ENCODE measurements at places on chromosomes 16 and 17.
A peak's percentile ranks its signal among the peaks of the same experiment; 100 is the strongest.

DNA sequence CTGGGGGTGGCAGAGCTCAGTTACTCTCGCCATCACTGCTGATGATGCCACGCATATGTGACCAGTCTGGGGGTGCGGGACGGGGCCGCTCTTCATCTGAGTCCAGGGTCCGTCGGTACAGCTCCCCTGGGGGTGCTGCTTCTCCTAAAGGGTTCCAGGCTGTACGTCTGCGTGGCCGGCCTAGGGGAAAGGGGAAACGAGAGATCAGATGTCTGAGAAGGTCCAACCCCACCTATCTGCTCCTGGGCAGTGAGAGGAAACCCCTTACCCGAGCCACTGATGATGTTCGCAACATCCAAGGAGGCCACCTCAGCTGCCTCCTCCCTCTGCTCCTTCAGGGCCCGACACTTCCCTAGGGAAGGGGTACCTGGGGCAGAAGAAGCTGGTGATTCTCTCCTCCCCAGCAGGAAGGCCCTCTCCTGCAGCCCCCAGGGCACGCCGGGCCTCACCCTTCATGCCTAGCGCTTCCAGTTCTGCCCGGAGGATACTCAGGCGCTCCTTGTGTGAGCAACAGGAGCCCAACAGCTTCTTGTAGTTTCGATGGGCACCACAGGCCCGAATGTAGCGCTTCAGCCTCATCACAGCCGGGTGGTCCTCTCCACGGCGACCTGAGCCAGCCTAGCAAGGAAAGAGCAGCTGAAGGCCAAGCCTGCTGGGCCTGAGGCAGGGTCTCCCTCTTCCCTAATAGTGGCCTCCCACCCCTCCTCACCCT, 2.1 kb downstream of the HIRIP3 start:
- DNase-seq = no peak
- H3K27ac ChIP-seq = peak overlapping the region; percentile 96
- no peak overlapping the region for H3K4me3 ChIP-seq
- H3K4me1 ChIP-seq = peaks cover 4% of the 10 kb centered on the region
- peaks cover 5% of the 10 kb centered on the region for H3K36me3 ChIP-seq

- H3K36me3 ChIP-seq = peaks cover 7% of the 10 kb centered on the region
- H3K27ac ChIP-seq = no peak overlapping the region
- no peaks in the 10 kb centered on the region for H3K27me3 ChIP-seq
- DNase-seq = no peak
Observed at GRCh38 chr16:56946767-56947603, 14.8 kb upstream of the CETP start.

DNA sequence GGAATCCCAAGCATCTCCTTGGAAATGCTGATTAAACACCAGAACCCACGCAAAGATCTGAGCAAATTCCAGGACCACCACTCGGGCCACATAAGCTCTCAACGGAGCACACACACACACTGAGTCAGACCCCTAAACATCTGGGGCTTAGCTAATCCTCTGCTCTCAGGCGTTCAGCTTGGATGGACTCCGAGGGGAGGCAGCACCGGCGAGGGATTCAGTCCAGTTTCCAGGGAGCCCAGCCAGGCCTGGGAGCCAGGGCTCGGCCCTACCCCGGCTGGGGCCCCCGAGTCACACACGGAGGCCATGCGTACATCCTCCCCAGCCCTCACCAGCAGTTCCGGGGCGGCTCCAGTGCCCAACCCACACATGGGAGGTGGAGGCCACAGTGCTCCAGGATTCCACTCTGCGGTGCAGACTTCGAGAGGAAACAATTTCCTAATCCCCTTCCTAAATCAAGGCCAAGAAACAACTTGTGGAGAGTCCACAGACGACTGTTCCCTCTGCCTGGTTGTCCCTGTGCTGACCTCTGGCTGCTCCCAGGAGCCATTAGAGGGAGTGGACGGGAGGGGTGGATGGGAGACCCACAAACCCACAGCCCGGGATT, 70.5 kb downstream of the GAS7 start:
- DNase-seq = peak; percentile 54
- H3K4me1 ChIP-seq = no peaks in the 10 kb centered on the region
- H3K4me3 ChIP-seq = no peak overlapping the region
- no peaks in the 10 kb centered on the region for H3K36me3 ChIP-seq

DNA sequence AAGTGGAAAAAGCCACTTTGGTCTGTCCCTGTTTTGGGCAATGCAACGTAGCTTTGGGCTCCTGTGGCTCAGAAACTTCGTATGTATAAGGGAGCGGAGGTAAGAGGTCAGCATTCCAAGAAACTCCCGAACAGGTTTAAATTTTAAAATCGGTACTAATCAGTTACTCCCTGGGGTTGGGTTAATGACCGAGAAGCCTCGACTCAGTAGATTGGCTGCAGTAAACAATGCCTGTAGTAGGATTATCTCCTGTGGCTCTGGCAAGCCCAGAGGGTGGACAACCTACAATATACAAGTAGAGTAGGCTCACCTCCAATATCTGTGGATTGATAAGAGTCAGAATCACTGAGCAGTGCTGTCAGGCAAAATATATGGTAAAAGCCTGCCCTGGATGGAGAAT, 1.6 kb upstream of the GNA13 start:
- H3K4me3 ChIP-seq = peak overlapping the region; percentile 96
- H3K27me3 ChIP-seq = no peaks in the 10 kb centered on the region
- DNase-seq = no peak
- H3K27ac ChIP-seq = peak overlapping the region; percentile 98
- peaks cover 2% of the 10 kb centered on the region for H3K4me1 ChIP-seq

DNA sequence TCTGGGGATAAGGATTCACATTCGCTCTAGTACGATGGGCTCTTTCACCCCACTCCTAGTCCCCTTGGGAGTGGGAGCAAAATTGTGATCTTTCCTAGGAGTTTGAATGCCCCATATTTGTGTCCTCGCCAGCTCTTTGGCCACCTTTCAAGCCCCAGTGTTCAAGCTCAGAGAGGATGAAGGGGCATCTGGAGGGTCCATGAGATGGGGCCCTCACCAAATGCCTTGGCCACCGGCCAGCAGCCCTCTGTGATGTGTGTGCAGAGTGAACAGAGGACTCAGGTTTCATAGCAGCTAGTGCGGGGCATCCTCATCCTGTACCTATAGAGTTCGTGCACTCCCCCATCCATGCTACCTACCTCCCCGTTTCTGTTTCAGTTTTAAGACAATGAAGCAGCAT, 140.6 kb downstream of the RAB11FIP4 start:
- no peaks in the 10 kb centered on the region for H3K27me3 ChIP-seq
- DNase-seq = no peak
- no peaks in the 10 kb centered on the region for H3K4me1 ChIP-seq
- H3K36me3 ChIP-seq = no peaks in the 10 kb centered on the region
- no peak overlapping the region for H3K27ac ChIP-seq

- H3K4me3 ChIP-seq = no peak overlapping the region
- H3K27me3 ChIP-seq = no peaks in the 10 kb centered on the region
- no peaks in the 10 kb centered on the region for H3K36me3 ChIP-seq
Observed at GRCh38 chr17:57604771-57605674, 140.1 kb downstream of the CCDC182 start.

GRCh38 chr16:58211245-58211644, 13.3 kb upstream of the CSNK2A2 start:
- H3K4me1 ChIP-seq = no peaks in the 10 kb centered on the region
- H3K4me3 ChIP-seq = no peak overlapping the region
- H3K36me3 ChIP-seq = no peaks in the 10 kb centered on the region

GRCh38 chr17:75454193-75454592, 2.2 kb upstream of the TMEM94 start:
- H3K27ac ChIP-seq = no peak overlapping the region
- no peak overlapping the region for H3K4me3 ChIP-seq
- no peaks in the 10 kb centered on the region for H3K27me3 ChIP-seq
- no peaks in the 10 kb centered on the region for H3K4me1 ChIP-seq
- no peaks in the 10 kb centered on the region for H3K36me3 ChIP-seq
- no peak for DNase-seq

- H3K27me3 ChIP-seq = no peaks in the 10 kb centered on the region
- no peak overlapping the region for H3K27ac ChIP-seq
- no peak for DNase-seq
- H3K4me1 ChIP-seq = no peaks in the 10 kb centered on the region
- H3K4me3 ChIP-seq = no peak overlapping the region
Observed at GRCh38 chr16:46693598-46693997, 4.1 kb downstream of the ORC6 start.

- DNase-seq = no peak
- H3K4me3 ChIP-seq = no peak overlapping the region
- H3K27ac ChIP-seq = no peak overlapping the region
- no peaks in the 10 kb centered on the region for H3K36me3 ChIP-seq
Observed at GRCh38 chr16:23031508-23032098, 117.6 kb downstream of the USP31 start.

DNA sequence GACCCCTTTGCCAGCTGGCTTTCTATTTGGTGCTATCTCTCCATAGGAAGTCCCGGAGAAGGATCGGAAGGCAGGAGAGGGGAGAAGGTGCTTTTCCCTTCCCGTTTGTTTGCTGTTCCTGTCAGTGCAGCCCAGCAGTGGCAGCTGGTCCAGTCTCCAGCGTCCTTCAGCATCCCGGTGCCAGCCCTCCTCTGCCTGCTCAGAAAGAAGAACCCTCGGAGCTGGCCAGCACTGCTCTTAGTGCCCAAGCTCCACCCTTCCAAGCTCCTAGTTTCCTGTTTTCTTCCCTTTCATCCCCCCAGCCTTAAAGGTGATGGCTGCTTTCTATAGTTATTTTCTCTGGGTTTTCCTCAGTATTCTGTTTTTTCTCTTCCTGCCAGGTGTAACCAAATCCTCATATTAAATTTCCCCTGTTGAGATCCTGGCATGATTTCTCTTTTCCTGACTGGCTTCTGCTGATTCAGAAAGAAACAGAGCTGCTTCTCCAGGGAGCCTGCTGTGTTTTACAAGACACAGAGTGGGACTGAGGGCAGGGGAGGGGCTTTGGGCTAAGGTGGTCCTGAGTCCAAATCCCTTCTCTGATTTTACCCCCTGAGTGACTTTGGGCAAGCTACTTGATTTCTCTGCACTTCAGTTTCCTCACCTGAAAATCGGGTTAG, 186.8 kb downstream of the COPRS start:
- H3K27me3 ChIP-seq = no peaks in the 10 kb centered on the region
- no peak for DNase-seq
- no peaks in the 10 kb centered on the region for H3K4me1 ChIP-seq
- H3K27ac ChIP-seq = no peak overlapping the region
- H3K36me3 ChIP-seq = no peaks in the 10 kb centered on the region

- H3K36me3 ChIP-seq = no peaks in the 10 kb centered on the region
- H3K4me1 ChIP-seq = peaks cover 22% of the 10 kb centered on the region
- peak overlapping the region; percentile 19 for H3K27ac ChIP-seq
Observed at GRCh38 chr17:40015998-40016985, 1.1 kb downstream of the CSF3 start.

DNA sequence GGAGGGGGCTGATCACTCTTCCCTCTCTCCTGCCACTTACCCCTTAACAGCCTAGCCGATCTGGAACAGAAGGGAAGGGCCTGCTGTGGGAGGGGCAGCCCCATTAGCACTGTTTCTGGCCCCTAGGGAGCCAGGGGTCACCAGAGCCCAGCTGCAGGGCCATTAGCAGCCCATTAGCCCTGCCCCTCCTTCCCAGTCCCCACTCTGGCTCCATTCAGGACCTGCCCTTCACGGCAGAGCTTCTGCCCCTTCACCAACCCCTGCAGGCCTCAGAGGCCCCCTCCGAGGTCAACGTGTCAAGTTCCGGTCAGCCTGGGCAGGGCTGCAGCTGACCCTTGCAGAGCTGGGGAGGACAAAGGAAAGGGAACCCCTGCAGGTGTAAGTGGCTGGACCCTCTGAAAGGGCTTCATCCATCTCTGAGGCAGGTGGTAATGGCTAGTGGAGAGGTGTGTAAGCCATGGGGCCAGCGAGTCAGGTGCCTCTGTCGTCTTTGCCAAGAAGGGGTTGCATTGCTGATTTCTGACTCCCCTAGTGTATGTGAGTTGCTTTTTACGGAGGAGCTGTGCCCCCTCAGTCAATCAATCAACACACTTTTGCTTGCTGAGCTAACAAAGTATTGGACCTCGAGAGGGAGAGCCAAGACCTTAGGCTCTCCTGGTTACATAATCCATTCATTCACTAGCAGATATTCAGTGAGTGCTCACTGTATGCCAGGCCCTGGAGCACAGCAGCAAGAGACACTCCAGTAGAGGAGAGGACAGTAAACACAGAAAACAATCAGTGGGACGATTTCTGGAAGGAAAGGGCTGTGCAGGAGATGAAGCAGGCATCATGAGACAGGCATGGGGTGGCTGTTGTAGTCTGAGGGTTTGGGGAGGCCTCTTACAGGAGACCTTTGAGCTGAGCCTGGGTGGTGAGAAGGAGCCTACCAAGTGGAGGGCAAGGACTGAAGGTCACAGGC, 18.2 kb upstream of the KCNJ12 start:
- no peaks in the 10 kb centered on the region for H3K4me1 ChIP-seq
- no peak for DNase-seq
- H3K27ac ChIP-seq = no peak overlapping the region
- H3K27me3 ChIP-seq = no peaks in the 10 kb centered on the region
- no peaks in the 10 kb centered on the region for H3K36me3 ChIP-seq

- no peak for DNase-seq
- no peak overlapping the region for H3K27ac ChIP-seq
- no peaks in the 10 kb centered on the region for H3K4me1 ChIP-seq
Observed at GRCh38 chr16:53458635-53459034, 24.4 kb downstream of the RBL2 start.

- H3K4me1 ChIP-seq = peaks cover 10% of the 10 kb centered on the region
- DNase-seq = peak; percentile 76
- no peak overlapping the region for H3K4me3 ChIP-seq
- H3K36me3 ChIP-seq = no peaks in the 10 kb centered on the region
- no peak overlapping the region for H3K27ac ChIP-seq
Observed at GRCh38 chr17:41738077-41738800, 3.8 kb upstream of the HAP1 start.

DNA sequence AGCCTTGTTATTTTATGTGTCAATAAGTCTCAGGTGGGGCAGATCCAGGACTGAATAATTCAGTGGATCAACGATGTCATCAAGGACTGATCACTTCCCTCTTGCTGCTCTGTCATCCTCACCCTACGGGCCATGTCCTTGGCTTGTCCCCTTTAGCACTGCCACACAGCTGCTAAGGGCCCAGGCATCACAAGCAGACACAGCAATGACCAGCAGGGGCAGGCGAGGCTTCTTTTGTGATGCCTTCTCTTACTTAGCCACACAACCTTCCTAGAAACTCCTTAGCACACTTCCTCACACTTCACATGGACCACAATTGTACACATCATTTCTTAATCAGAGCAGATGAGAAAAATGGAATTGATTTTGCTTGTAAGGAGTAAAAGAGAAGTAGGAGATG, 356.3 kb upstream of the SOX9 start:
- no peaks in the 10 kb centered on the region for H3K27me3 ChIP-seq
- H3K4me3 ChIP-seq = no peak overlapping the region
- DNase-seq = no peak
- H3K4me1 ChIP-seq = no peaks in the 10 kb centered on the region
- H3K36me3 ChIP-seq = no peaks in the 10 kb centered on the region
- no peak overlapping the region for H3K27ac ChIP-seq

Measured in breast epithelium (tissue), 4 donors.